Activated CD4-positive, alpha-beta T cell treated with anti-CD3 and anti-CD28 coated beads, Interleukin-2, amount 50 U/mL, for 4 hours (primary cell): ENCODE measurements at places on chromosomes 12 and 14.

DNA sequence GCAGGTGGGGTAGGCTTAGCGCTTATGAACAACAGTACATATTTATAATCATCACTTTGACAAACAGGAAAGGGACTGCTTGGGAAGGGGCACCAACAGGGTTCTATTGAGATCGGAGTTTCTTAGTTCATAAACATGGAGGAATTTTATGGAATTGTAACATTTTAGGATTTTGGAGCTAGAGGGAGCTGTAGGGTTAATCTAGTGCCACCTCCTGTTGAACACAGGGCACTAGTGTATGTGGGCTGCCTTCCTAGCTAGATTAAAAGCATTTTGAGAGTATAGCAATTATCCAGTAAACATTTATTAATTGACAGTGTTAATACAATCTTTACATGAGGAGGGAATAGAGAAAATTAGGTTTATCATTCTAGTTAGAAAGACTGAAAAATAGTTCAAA, 23.1 kb upstream of the TBC1D30 start:
- no peak for DNase-seq

- no peak for DNase-seq
These were observed 36.5 kb upstream of the SELPLG start for GRCh38 chr12:108670066-108670631.

DNA sequence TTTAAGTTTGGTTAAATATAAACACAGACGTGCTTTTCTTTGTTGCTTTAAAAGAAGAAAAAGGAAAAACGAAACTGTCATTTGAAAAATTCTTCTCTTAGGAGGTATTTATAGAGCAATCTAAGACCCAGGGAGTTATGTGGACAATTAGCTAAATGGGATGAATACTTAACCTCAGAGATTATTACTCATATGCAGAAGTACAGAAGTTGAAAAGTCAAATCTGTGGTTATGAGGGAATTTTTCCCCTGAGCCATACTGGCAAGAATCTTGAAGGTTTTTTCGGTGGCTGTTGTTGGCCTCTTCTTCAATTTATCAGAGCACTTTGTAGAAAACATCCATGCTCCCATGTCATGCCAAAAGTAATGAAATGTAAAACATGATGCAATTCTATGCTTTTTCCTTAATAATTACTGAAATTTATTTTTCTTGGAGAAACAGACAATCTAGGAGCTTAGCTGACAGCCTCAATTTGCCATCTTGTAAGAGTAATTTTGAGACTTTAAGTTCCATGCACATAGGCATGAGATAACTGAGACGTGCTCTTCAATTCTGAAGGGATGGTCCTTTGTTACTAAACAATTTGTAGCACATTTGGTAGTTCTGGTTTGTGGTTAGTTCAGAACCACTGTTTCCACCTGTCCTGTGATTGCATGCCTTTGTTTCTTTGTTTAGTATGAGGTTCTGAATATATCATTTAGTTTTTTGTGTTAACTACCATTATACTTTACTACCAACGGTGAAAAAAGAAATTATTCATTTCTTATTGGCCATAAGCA, 126.6 kb downstream of the BCAT1 start:
- no peak for DNase-seq

GRCh38 chr12:82730953-82731459, 44.3 kb downstream of the TMTC2 start:
- DNase-seq = no peak

DNA sequence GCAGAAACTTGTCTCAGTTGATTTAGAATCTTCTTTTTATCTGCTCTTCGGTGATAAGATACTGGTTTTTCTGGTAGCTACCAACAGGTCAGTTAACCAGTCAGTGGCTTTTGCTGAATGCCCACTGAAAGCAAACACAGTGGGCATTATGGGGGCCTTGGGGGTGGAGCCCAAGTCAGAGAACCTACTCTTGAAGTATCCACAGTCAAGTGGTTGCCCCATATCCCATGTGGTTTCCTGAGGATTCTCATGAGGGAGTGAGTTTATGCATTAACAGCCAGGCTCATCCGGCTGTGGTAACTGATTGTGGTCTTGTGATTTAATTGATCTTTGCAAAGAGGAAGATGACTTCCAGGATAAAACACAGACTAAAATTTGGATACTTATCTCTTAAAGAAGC, 83.7 kb downstream of the ST8SIA1 start:
- DNase-seq = no peak

GRCh38 chr12:129372876-129373275, 519.6 kb downstream of the GLT1D1 start:
- no peak for DNase-seq

GRCh38 chr12:2390850-2391390, 338.1 kb downstream of the CACNA1C start:
- no peak for DNase-seq

- no peak for DNase-seq
These were observed 20.2 kb downstream of the CEP170B start for GRCh38 chr14:104885031-104885972.

DNA sequence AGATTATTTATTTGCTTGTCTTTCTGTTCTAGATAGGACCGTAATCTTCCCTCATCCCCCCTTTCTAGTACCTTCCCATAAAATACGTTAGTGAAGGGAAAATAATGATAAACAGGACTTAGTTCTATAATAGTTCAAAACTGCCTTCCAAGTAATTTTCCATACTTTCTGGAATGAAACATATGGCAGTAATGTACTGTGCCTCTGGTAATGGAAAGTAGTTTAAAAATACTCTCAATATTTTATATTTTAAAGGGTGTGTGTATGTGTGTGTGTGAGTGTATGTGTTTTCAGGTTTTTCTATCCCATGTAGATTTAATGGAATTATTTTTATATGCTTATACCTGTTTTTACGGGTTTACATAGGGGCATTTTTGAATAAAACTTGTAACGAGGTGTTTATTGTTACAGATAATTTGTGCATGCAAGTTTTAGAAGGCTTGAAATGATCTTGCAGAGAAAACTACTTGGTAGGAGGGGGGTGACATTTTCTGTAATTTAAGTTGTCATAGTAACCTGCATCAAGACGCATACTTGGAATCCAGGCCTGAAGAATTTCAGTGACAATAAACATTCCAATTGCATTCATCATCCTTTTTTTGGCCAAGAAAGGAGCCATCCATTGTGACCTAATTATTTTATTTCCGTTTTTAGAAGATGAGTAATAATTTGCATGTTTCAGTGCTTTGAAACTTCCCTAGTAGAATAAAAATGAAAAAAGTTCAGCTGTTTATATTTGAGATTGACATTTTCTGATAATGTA, 38.9 kb downstream of the RASSF8 start:
- no peak for DNase-seq

DNA sequence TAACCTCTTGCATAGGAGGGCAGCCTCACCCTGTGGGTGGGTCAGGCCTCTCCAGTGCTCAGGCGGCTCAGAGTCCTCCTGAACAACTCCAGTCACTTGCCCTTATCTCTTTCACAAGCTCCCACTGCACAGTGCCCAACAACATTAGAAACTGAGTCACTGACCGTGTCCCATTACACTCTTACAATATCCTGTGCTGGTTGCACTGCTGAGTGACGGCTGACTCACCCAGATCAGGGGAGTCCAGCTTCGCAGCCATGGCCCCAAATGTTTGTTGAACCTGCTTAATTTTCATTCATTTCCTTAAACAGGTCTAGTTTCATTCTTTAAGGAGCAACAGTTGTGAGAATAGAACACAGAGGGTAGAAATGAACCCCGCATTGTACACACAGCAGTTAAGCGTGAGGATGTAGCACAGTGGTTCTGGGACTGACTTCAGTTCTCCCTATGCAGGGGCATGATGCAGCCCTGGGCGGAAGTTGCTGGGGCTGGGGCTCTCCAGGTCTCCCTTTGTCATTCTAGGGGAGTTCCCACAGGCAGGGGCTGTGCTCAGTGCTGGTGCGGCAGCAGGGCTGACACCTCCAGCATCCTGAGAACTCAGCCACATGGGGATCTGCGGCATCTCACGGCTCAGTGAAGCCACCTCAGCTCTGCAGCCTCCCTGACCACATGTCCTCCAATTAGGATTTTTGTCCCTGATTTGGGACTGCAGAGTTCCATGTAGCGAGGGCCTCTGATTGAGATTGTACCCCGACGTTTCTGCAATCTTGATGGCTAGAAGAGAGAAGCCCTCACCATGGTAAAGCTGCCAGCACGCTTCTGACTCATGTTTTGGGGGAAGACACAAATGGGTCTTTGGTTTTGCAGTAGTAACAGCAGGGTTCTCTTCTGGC, 16.1 kb downstream of the GPR68 start:
- DNase-seq = peak; percentile 72

DNA sequence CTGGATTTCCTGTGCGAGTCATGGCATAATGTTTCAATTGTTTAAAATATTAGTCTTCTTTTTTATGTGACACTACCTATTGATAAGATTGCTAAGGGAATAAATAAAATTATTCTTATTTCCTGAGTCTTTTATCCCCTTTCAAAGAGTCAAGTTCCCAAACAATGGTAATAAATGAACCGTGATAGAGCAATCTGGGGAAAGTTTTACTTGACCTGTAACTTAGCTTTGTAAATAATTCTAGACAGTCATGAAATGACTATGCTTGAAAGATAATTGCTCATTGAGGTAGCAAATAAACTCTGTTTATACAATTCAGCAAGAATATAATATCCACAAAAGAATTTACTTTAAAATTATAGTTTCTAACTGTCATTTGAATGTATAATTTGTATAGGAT, 82.1 kb downstream of the TSPAN8 start:
- no peak for DNase-seq

GRCh38 chr14:30125322-30125979, 197.8 kb upstream of the PRKD1 start:
- no peak for DNase-seq

- DNase-seq = no peak
These were observed 4.5 kb downstream of the TMED8 start for GRCh38 chr14:77372304-77372841.

DNA sequence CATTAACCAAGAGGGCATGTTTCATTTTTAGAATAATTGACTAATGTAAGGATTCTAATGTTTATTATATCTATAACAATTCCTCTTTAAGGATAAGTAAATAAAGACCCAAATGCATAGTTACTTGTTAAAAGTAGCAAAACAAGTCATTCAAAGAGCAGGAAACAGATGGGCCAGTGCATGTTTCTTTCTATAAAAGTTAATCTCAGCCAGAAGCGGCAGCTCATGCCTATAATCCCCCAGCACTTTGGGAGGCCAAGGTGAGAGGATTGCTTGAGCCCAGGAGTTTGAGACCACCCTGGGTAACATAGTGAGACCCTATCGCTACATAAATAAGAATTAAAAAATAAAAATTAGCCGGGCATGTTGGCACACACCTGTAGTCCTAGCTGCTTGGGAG, 391.0 kb upstream of the RGS6 start:
- no peak for DNase-seq

- DNase-seq = no peak
These were observed 176.8 kb upstream of the FOXG1 start for GRCh38 chr14:28589792-28590191.

GRCh38 chr12:83796531-83796930, 1109.8 kb downstream of the TMTC2 start:
- DNase-seq = no peak

DNA sequence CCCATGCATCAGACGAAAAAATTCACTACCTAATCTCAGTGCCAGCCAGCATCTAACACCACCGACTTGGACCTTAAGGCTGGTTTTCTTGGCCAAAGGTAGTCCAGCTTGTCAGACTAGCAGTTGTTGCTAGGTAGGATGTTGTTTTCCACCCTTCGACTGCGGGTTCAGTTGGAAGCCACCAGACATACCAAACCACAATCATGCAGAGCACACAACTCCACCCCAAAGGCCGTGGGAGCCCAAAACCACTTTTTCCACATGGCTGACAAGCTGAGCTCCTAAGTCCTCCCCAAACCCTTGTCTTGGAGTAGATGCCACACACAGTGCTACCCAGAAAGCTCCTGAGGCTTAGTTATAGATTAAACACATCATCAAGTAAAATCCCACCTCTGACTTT, 46.8 kb downstream of the LRIG3 start:
- no peak for DNase-seq

DNA sequence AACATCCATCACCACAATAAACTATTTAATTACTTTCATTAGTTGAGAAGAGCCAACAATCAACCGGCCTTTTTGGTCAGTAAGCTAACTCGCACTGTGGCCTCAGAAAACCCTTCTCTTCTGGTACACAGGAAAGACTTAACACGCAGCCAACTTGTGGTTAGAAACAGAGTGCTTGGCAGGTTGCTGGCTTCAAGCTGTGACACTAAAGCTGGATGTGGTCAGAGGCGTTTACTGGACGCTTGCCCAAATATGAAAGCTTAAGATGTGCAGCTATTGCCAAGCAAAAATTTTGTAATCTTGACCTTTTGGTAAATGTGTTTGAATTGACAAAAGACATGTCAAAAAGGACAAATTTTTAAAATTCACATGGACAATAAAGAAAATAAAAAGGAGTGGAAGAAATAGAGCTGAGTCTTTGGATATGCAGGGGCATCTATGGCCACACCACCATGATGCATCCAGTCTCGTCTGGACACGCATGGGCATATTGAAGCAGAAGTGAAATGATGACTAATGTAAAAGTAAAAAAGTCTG, 2.6 kb upstream of the KLRK1 start:
- no peak for DNase-seq

DNA sequence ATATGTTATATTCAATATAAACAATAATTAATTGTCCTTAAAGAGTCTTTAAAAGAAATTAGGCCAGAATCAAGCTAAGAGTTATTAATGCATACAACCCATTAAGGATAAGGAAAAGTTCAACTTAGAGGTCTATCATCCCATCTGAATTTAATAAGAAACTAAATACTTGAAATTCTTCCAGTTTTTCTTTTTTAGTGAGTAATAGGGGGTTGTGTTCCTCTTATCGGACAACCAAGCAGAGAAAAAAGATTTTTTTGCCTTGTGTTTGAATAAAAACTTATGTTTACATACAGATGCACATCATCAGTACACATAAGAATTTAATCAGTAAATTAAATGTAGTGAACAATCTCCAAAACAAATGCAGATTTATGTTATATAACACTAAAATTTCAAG, 32.5 kb downstream of the PAWR start:
- DNase-seq = no peak

- no peak for DNase-seq
These were observed 3.7 kb downstream of the BIN2 start for GRCh38 chr12:51320311-51320694.

DNA sequence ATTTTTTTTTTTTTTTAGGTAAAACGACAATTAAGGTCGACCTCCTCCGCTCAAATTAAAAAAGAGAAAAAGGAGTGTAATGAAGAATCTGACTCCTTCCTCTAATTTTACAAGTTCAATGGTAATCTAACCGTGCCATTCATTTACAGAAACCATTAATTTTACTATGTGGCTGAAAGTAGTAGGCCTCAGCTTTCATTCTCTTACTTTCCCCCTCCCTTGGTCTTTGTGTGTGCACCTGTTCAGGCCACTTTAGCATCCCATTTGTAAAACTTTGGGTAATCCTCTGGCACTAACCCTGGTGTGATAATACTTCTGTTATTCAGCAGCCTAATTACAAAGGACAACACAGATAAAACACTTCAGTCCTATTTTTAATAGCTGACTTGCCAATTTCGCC, 128.1 kb downstream of the ASCL1 start:
- DNase-seq = no peak

GRCh38 chr12:30996255-30996654, 69.7 kb downstream of the TSPAN11 start:
- DNase-seq = no peak

- no peak for DNase-seq
These were observed 110.1 kb upstream of the TMEM132D start for GRCh38 chr12:130013771-130014484.

- DNase-seq = no peak
These were observed 5.2 kb downstream of the ANO4 start for GRCh38 chr12:100799770-100800169.
